ENCODE measurements at places on chromosomes 5 and 9.

- DNase-seq = no peak
Measured at GRCh38 chr5:63961598-63962161, 565 bp downstream of the HTR1A start.

- DNase-seq = no peak
Measured at GRCh38 chr5:65018763-65019162, 250.0 kb downstream of the CWC27 start.

DNA sequence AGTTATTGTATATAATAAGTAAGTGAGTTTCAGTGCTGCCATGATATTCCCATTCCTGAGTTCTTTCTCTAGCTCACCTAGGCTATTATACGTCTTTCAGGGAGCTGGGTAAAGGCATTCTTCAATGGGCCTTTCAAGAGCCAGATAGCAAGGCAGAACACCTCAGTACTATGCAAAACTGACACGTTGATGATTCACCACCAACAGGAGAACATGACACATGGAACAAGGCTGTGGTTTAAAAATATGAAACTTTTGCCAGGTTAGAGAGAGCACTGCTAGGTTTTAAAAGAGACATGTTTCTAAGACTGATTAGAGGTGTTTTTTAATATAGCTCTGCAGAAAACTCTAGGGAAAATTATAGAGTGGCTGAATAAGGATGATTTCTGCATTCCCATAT, 95.9 kb downstream of the UGCG start:
- no peak for DNase-seq

- no peak for DNase-seq
Measured at GRCh38 chr9:127720031-127720864, 4.4 kb downstream of the TTC16 start.

DNA sequence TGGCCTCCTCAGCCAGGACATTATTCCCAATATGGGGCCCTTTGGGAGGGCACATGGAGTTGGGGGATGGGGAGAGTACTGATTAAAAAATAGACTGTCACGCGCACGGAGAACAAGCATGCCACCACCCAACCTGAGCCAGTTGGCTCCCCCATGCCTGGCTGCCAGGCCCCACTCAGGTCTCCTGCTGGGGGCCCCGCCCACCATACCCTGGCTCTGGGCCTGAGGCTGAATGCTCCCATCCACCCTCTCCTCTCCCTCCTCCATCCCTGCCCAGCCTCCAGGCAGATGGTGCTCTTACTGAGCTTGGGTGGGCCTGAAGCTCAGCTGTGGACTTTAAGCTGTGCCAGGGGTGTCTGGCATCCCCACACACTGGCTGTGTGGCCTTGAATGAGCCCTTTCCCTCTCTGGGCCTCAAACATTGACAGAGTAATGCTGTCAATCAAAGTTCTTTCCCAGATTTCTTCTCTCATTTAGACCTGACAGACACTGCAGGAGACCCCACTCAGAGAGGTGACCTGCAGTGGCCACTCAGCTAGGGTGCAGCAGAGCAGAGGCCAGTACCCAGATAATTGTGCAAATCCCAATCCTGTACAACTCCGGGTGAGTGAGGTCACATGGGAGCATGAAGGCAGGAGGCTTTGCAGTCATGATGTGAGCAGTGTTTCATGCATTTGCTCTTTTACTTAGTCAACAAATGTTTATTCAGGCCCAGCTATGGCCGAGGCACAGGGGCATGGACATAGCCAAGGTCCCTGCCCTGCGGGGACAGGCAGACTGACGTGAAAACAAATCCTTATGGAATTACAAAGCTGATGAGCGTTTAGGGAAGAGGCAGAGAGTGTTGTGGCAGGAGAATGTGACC, 9.8 kb upstream of the SYNPO start:
- no peak for DNase-seq

DNA sequence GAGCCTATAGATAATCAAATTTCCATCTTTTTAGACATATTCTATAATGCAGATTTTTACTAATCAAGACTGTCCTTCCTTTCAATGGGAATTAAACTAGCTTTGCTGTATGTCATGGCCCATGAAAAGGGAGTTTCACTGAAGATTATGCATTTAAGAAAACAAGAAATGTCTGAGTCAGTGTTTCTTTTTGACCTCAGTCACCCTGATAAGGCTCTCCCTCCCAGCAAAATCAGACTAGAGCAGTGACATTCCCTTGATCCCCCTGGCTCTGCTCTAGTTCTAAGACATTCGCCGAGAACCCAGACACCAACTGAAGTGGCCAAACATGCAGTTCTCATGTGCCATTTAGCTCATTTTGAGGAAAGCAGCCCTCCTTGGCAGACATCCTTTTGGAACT, 442.0 kb downstream of the ACTL7B start:
- DNase-seq = no peak

GRCh38 chr9:81653240-81653639, 36.1 kb downstream of the TLE1 start:
- no peak for DNase-seq

- no peak for DNase-seq
Measured at GRCh38 chr9:9612755-9613154, 1000.0 kb downstream of the PTPRD start.

Measured in T1000 (cell line).